Activated T-cell treated with anti-CD3 and anti-CD28 coated beads, Interleukin-2, amount 50 U/mL, for 48 hours (primary cell): ENCODE measurements at places on chromosomes 11 and 22.
A peak's percentile ranks its signal among the peaks of the same experiment; 100 is the strongest.

GRCh38 chr11:117000014-117000737 lies 98.1 kb downstream of the SIK3 start:
- no peak for DNase-seq

DNA sequence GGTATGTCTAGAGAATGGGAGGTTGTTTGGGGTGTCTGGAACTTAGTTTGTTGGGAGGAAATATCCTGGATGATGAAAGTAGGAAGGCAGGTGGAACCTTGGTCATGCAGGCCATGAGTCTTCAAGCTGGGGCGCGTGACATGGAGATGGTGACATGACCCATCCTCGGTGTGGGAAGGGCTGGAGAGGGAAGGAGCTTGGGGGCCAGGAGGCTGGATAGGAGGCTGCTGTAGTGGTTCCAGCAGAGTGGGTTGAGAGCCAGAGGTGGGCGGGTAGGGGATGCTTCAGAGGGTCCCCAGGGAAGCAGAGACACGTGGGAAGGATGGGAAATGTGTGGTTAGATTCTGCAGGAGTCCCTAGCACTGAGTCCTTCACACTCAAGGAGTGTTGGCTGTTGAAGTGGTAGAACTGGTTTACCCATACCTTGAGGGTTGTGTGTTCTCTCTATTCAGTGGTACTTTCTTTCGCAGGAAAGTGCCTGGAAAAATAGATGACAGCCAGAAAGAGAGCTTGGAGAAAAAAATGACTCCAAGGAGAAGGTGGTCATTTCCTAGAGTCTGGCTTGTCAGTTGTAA lies 56.8 kb downstream of the LDLRAD3 start:
- DNase-seq, result no peak

- no peak for DNase-seq
Observed at GRCh38 chr11:45580399-45580798, 85.0 kb downstream of the CHST1 start.

- DNase-seq, result no peak
Observed at GRCh38 chr11:86926975-86927374, 28.2 kb downstream of the FZD4 start.

- DNase-seq, result no peak
Observed at GRCh38 chr22:39675947-39676346, 105.4 kb downstream of the CACNA1I start.

GRCh38 chr11:10484461-10485180 lies 29.6 kb downstream of the AMPD3 start:
- DNase-seq, result peak; percentile 0

DNA sequence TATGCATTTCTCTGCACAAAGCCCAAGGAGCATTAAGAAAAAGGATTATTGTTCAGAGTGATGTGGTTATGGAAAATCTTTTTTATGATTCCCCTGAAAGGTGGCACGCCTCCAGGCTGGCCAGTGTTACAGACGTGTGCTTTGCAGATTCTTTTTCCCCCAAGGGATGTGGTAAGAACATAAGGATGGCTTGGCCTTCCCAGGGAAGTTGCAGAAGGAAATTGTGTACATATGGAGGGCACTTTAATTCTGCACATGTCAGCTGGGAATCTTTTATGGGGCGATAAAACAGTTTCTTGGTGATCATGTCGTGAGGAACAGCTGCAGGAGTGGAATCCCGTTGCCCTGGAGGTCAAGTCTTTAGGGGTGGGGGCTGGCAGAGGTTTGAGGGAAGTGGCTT lies 9.7 kb downstream of the SMARCB1 start:
- no peak for DNase-seq

- DNase-seq, result no peak
Observed at GRCh38 chr22:46967445-46968358, 205.3 kb downstream of the TBC1D22A start.

DNA sequence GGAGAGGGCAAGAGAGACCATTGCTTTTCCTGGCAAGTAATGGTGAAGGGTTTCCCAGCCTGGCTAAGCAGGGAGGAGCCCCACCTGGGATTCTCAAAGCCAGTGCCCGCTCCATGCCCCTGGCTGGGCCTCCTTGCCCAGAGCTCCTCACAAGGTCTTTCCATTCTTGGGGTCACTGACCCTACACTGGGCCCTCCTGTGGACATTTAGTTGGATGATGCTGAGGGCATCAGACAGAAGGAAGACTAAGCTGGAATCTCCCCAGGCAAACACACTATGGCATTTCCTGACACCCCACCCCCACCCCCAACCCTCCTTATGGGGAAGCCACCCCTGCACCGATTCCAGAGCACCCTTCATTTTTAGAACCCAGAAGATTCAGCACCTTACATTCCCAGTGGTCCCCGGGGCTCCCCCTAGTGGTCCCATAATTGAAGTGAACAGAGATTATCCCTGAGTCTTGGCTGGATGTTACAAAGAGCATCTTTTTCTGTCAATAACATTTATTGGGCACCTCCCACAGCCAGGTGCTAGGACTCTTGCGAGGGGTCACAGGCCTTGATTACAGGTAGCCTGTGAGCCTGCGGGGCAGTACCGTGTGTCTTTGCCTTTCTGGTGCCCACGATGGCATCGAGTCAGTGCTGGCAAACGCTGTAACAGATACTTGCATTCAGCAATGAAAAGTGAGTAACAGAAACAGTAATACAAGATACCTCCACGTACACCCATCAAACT lies 548.5 kb downstream of the BUD13 start:
- DNase-seq, result peak; percentile 48

DNA sequence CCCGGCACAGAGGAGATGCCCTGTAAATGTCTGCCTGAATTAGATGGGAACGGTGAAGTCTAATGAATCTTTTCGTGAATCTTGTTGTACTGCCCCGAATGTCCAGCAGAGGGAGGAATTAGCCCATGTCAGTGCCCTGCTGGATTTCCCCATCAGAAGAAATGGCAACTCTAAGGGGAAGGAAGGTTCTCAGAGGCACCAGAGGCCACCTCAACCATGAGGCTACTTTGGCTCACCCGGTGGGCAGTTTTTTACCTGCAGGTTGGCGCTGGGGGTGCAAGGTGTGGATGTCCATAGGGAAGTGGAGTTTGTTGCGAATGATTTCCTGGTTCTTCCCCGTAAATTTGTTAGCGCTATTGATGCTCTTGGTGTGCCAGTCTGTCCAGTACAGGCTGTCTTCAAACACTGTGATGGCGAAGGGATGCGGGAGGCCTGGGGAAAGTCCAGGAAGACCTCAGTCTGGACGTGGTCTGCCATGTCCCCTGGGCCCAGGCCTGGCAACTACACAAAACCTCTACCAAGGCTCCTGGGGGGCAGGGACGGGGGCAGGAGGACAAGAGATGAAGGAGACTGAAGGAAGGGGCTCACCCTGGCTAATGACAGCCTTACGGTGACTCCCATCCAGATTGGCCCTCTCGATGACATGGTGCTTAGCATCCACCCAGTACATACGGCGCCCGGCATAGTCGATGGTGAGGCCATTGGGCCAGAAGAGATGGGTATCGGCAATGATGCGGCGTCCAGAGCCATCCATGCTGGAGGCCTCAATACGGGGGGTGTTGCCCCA lies 28.5 kb downstream of the LRP4 start:
- DNase-seq, result peak; percentile 79

DNA sequence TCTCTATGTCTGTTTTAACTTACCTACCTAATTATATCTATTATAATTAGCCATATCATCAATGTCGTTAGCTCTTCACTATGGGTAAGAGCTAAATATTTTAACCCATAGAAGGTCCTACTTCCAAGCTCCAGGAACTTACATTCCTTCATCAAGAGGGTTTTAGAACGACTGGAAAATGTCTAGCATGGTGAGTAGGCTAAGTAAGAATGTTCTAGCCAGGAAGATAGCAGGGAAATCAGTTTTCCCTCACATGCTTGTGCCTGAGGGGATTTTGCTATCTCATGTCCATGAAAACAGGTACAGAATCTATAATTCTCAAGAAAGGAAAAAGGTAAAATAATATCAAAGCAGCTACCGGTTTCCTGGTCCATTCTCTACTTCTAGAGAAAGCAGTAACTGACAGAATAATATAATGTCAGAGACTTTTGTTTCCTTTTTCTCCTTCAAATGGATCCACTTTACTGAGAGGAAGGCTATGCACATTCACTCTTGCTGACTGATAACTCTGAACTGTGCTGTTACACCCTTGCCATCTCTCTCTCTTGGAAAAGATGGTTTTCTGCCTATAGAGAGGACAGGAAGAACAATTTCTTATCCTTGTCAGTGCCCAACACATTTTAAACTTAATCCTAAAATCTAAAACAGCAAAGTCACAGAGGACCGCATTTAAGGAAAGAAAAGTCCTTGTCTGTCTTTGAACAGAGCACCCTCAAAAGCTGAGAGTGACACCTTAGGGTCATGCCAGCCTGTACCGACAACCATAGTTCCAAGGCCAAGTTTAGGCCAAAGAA lies 67.0 kb downstream of the MAML2 start:
- DNase-seq, result no peak

- no peak for DNase-seq
Observed at GRCh38 chr11:120409655-120410054, 73.4 kb downstream of the ARHGEF12 start.

DNA sequence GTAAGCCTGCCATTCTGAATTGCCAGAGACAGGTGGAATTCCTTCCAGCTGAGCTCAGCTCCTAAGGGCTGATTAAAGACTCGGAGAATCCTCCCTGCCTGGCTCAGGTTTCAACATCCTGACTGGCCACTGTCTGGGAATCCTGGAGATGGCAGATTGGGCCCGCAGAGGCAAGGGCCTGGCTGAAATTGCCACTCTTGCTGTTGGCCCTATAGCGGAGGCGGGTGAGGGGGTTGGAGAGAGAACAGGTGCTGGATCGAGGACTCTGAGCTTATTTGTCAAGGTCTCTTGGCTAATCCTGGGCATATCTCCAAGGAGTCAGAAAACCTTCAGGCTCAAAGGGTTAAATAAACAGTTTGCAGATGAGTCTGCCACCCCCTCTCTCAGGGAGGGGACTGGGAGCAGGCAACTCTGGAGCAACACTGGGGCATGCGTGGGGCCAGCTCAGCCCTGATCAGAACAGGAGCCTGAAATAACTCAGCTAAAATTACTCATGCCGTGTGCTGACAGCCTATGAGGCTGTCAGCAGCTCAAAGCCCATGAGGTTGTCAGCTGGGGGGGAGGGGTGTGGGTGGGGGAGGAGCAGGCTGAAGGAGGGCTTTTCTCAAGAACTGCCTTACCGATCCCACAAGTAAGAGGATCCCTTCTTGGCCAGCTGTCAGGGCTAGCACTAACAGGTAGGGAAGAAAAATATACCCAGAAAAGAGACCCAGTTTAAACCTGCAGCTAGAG lies 14.7 kb upstream of the MFRP start:
- DNase-seq, result peak; percentile 80

DNA sequence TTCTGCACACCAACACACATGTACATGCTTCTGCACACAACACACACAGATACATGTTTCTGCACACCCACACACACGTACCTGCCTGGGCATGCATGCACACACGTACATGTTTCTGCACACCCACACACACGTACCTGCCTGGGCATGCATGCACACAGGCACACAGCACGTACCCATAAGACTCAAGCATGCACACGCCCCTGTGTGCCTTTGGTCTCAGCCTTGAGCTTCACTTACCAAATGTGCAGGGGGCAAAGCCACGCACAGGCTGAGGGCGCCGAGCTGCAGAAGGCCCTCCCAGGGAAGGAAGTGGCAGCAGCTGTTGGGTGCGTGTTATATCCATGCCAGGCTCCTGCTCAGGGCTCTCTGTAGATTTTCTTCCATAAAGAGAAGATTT lies 34.7 kb upstream of the SMIM38 start:
- DNase-seq, result no peak

GRCh38 chr11:102882389-102883024 lies 7.7 kb upstream of the MMP12 start:
- DNase-seq, result no peak

GRCh38 chr11:125202362-125202880 lies 37.9 kb downstream of the PKNOX2 start:
- no peak for DNase-seq

DNA sequence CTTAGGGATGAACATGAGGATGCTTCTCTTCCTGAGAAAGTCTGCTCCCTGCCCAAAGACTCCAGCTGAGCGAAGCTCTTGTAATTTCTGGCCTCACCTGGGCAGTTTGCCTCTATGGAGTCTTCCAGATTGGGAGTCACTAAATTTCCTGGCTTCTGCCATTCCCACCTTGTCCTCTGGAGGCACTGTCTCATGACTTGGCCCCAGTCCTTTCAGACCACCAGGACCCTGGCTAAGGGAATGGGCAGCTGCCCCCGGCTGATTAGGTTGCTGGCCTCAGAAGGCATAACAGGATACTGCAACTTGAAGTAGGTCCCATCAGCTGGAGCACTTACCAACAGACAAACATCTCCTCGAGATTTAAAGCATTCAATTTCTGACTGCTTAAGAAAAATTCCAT lies 128.1 kb upstream of the SPON1 start:
- DNase-seq, result no peak

GRCh38 chr22:19494001-19494560 lies 14.4 kb downstream of the CDC45 start:
- DNase-seq, result no peak

- no peak for DNase-seq
Observed at GRCh38 chr11:6548121-6548520, 51.0 kb downstream of the DNHD1 start.

DNA sequence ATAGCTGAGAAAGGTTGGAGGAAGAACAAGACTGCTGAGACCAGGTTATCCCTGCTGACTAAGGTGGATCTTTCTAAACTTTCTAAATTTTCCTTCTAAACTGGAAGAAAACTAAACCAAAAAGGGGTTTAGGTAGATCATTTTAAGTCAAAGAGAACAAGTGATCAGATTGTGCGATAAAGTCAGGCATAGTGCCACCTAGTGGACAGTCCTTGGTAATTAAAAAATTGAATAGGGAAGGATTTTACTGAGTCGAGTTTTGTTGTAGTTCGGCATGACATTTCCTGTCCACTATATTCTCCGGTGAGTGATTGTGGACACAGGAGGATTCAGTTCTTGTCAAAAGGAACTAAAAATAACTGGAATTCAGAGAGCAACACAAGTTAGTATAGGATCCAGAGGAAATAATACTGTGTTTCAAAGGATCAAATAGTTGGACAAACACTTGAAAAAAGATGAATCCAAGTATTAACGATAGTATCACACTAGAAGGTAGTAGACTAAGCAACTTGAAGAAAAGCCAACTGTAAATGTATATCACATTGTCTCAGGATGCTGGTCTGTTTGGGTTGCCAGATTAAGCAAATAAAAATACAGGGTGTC lies 1236.4 kb downstream of the FAM181B start:
- DNase-seq, result no peak

GRCh38 chr22:49825944-49826602 lies 1.6 kb downstream of the BRD1 start:
- DNase-seq, result peak; percentile 78

DNA sequence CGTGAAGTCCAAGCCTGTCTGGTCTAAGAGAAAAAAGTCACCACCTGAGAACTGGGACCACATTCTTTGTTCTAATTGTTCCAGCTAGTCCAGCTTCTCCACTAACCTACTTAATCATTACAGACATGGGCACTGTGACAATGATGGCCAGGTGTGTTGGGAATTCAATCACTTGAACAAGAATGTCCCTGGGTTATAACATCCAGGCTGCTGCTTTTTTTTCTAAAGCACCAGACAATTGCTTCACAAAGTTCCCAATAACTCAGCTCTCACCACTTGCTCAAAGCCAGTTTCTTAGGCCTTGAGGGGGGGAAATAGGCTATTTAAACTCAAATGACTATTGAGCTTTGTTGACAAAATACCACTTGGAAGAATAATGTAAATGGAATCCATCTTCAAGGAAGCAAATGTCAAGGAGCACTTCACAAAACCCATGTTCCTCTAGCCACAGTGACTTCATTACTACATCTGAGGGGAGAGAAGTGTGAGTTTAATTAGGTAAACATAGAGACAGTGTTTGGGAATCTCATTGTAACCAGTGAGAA lies 80.3 kb downstream of the ME3 start:
- no peak for DNase-seq

- no peak for DNase-seq
Observed at GRCh38 chr11:102325088-102325487, 7.8 kb downstream of the BIRC3 start.
